ENCODE measurements at places on chromosomes 7 and 10. TPM values are rescaled to one million over a fixed set of nuclear protein-coding genes. Genes with fewer than 3 reads are reported as not detected.
A peak's percentile ranks its signal among the peaks of the same experiment; 100 is the strongest.

Gene AOAH
- not detected for total RNA-seq

- no peaks in the 10 kb centered on the region for H3K36me3 ChIP-seq
- DNase-seq, result no peak
- H3K4me1 ChIP-seq, result peaks cover 21% of the 10 kb centered on the region
- no peak overlapping the region for H3K4me3 ChIP-seq
- H3K27me3 ChIP-seq, result peaks cover 3% of the 10 kb centered on the region
- no peak overlapping the region for H3K27ac ChIP-seq
Observed at GRCh38 chr7:17988858-17989257, 38.8 kb downstream of the PRPS1L1 start.

- no peak for DNase-seq
- no peaks in the 10 kb centered on the region for H3K27me3 ChIP-seq
- H3K36me3 ChIP-seq, result no peaks in the 10 kb centered on the region
- peak overlapping the region; percentile 96 for H3K27ac ChIP-seq
Observed at GRCh38 chr7:143458681-143459080, 15.4 kb downstream of the TAS2R60 start.

Gene GPRIN2
- not detected for total RNA-seq

- H3K4me1 ChIP-seq, result no peaks in the 10 kb centered on the region
- H3K36me3 ChIP-seq, result no peaks in the 10 kb centered on the region
- H3K27ac ChIP-seq, result no peak overlapping the region
- no peaks in the 10 kb centered on the region for H3K27me3 ChIP-seq
Observed at GRCh38 chr10:2121929-2122328, 384.6 kb upstream of the ADARB2 start.

- no peak overlapping the region for H3K4me3 ChIP-seq
- H3K36me3 ChIP-seq, result peaks cover 5% of the 10 kb centered on the region
- DNase-seq, result peak; percentile 38
Observed at GRCh38 chr10:96840841-96841518, 8.9 kb downstream of the LCOR start.

GRCh38 chr10:123841115-123841514 lies 50.5 kb downstream of the CPXM2 start:
- no peak for DNase-seq
- H3K27ac ChIP-seq, result no peak overlapping the region
- H3K27me3 ChIP-seq, result peaks cover 8% of the 10 kb centered on the region
- peaks cover 8% of the 10 kb centered on the region for H3K36me3 ChIP-seq

DNA sequence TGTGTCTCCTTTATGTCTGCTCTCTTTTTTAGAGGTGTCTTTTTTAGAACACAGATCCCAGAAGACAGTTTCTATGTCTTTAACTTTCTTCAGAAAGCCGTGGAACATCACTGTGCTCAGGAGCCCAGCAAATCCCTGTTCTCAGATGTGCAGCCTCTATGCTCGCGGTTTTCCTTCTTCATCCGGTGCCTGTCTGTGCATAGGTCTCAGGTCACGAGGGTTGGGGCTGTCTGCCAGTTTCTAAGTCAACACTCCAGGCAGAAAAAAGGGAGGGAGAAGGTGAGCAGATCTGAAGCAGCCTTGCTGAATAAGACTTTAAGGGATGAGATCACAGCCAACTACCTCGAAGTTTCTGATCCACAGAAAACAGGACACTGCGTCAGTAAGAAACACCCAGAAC lies 68.5 kb downstream of the CRTAC1 start:
- no peaks in the 10 kb centered on the region for H3K4me1 ChIP-seq
- H3K4me3 ChIP-seq, result no peak overlapping the region
- no peak for DNase-seq
- no peaks in the 10 kb centered on the region for H3K36me3 ChIP-seq
- H3K27ac ChIP-seq, result no peak overlapping the region

DNA sequence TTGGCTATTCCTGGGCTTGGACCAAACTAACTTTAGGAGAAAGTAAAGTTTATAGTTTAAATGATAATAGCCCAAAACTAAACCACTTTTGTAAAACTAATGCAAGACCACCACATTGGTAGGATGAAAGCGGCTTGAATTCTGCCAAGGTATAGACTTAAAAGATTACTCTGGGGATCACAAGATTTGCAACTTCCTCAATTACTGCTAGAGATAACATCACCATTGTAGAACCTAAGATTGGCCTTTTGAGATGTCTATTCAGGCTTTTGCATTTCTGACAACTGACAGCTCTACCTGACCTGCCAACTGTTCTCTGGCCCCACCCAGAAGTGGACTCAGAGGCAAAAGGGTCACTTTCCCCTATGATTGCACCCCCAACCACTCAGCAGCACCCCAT lies 162.4 kb downstream of the TNS3 start:
- no peak for DNase-seq
- H3K27me3 ChIP-seq, result peaks cover 7% of the 10 kb centered on the region

Gene ITPRIP
- total RNA-seq, result 20.6 TPM

DNA sequence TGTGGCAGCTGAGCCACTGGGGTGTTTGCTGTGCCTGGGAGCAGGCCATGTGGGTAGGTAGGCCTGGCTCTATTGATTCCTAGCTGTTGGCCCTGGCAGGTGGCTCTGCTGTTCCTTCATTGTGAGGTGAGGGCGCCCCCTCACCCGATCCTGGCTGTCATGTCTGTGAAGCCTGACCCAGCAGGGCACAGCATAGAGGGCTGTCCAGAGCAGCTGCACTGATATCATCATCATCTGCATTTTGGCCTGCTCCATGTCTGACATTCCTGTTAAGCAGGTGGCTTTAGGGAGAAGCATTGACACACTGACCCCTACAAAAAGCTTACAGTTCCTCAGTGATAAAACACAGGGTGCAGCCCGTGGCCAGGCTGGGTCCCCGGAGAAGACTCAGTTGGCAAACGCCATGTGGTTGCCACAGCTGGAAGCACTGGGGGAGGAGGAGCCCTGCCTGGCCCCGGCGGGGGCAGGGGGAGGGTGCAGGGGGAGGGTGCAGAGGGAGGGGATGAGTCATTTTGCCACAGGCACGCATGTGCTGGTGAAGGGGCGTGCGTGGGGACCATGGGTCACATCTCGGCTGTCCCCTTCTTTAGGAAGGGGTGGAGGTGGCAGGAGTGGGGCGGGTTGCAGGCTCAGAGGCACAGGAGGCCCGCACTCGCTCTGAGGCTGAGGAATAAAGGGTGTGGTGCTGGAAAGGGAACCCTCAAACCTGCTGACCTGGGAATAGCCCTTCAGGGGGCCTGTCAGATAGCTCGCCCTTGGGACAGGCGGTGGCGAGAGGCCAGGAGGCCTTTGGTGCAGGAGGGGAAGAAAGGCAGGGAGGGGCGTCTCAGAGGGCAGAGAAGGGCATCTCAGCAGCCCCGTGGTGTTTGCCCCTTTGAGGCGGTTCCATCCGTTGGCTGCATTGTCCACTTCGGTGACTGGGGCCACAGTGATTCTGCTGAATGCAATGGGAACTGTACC lies 31.6 kb downstream of the IKZF1 start:
- H3K4me1 ChIP-seq, result no peaks in the 10 kb centered on the region
- no peak overlapping the region for H3K27ac ChIP-seq
- H3K4me3 ChIP-seq, result no peak overlapping the region

Gene KNDC1
- not detected for total RNA-seq

Gene CFAP69
- 0.77 TPM for total RNA-seq

Gene CHRM2
- total RNA-seq, result 1.2 TPM

Gene RELN
- 0.24 TPM for total RNA-seq

Gene PKD2L1
- not detected for total RNA-seq

GRCh38 chr7:128962899-128963298 lies 25.2 kb downstream of the IRF5 start:
- DNase-seq, result no peak
- no peak overlapping the region for H3K4me3 ChIP-seq
- H3K4me1 ChIP-seq, result peaks cover 17% of the 10 kb centered on the region
- peaks cover 2% of the 10 kb centered on the region for H3K27me3 ChIP-seq

Gene CTAGE8
- total RNA-seq, result not detected

- DNase-seq, result no peak
- H3K4me3 ChIP-seq, result no peak overlapping the region
- H3K36me3 ChIP-seq, result no peaks in the 10 kb centered on the region
- H3K4me1 ChIP-seq, result no peaks in the 10 kb centered on the region
Observed at GRCh38 chr10:56327118-56327517, 33.9 kb downstream of the ZWINT start.

- H3K27ac ChIP-seq, result no peak overlapping the region
- H3K36me3 ChIP-seq, result no peaks in the 10 kb centered on the region
- H3K27me3 ChIP-seq, result peaks cover 8% of the 10 kb centered on the region
- DNase-seq, result no peak
- peaks cover 22% of the 10 kb centered on the region for H3K4me1 ChIP-seq
- H3K4me3 ChIP-seq, result no peak overlapping the region
Observed at GRCh38 chr7:73858807-73859206, 2.2 kb upstream of the TMEM270 start.

DNA sequence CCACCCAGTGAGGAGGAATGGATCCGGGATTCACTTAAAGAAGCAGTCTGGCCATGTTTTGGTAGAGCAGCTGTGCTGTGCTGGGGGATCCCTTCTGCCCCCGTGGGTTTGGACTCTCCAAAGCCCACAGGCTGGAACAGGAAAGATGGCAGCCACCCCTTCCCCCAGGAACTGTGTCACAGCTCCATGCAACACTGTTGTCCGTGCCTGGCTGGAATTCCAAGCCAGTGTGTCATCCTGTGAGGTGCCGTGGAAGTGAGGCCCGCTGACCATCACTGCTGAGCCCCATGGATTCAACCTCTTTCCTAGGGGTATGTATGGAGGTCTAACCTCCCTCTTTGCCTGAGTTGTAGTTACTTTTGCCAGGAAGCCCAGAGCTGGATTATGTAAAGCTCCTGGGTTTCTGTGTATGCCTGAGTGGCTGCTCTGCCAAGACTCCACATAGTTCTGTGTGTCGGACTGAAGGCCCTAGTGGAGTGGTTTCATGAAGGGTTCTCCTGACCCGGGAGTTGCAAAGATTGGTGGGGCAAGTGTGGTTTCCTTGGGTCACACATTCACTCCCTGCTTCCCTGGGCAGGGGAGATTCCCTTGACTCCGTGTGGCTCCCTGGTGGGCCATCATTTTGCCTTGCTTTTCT lies 35.1 kb upstream of the PCGF5 start:
- H3K27ac ChIP-seq, result peak overlapping the region; percentile 94
- peak overlapping the region; percentile 66 for H3K4me3 ChIP-seq
- DNase-seq, result peak; percentile 75
- H3K4me1 ChIP-seq, result peaks cover 41% of the 10 kb centered on the region
- H3K36me3 ChIP-seq, result peaks cover 8% of the 10 kb centered on the region
- H3K27me3 ChIP-seq, result no peaks in the 10 kb centered on the region

DNA sequence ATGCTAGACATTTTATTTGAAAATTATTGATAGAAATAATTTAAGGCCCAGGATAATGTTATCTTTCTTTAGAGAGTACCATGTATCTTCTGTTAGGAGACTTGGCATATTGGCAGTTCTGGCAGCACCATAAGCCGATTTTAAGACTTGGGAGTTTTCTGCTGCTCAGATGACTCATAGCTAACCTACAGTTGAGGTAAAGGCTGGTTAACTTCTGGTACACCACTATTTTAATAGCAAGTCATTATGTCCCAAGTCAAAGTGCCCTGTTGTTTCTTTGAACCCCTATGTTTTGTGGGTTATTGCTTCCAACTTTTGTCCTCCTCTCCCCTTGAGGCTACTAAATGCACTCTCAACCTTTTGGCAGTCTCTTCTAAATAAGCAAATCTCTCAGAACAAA lies 25.2 kb downstream of the ATRNL1 start:
- no peak overlapping the region for H3K4me3 ChIP-seq
- no peaks in the 10 kb centered on the region for H3K27me3 ChIP-seq
- no peak for DNase-seq
- no peaks in the 10 kb centered on the region for H3K4me1 ChIP-seq
- no peak overlapping the region for H3K27ac ChIP-seq
- H3K36me3 ChIP-seq, result no peaks in the 10 kb centered on the region

DNA sequence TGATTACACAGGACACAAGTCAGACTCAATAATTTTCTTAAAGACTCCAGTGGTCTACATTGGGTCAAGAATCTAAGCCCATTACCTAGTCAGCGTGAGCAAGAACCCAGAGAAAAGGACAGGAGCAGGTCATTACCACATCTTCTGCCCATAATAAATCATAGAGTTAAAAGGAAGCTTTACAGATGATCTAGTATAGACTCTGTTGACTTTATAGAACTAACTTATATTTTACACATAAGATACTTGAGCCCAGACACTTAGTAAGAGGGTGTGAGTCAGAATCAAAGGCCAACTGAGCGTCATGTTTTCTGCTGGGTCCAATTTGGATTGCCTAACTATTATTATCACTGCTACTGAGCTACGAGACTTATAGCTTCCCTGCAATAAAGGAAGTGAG lies 206.1 kb upstream of the NPSR1 start:
- no peak overlapping the region for H3K4me3 ChIP-seq
- no peak overlapping the region for H3K27ac ChIP-seq
- no peaks in the 10 kb centered on the region for H3K27me3 ChIP-seq
- peaks cover 25% of the 10 kb centered on the region for H3K4me1 ChIP-seq
- H3K36me3 ChIP-seq, result no peaks in the 10 kb centered on the region
- DNase-seq, result peak; percentile 18

GRCh38 chr7:130180571-130181262 lies 24.5 kb downstream of the TMEM209 start:
- H3K27ac ChIP-seq, result peak overlapping the region; percentile 35
- H3K4me3 ChIP-seq, result no peak overlapping the region
- H3K4me1 ChIP-seq, result peaks cover 10% of the 10 kb centered on the region
- peaks cover 11% of the 10 kb centered on the region for H3K36me3 ChIP-seq

GRCh38 chr10:122234416-122234815 lies 36.7 kb upstream of the BTBD16 start:
- H3K27ac ChIP-seq, result no peak overlapping the region
- H3K4me1 ChIP-seq, result no peaks in the 10 kb centered on the region
- H3K36me3 ChIP-seq, result peaks cover 14% of the 10 kb centered on the region
- no peak overlapping the region for H3K4me3 ChIP-seq

GRCh38 chr7:44969049-44969700 lies 9.6 kb downstream of the MYO1G start:
- peaks cover 2% of the 10 kb centered on the region for H3K27me3 ChIP-seq
- H3K27ac ChIP-seq, result no peak overlapping the region
- H3K4me3 ChIP-seq, result no peak overlapping the region
- no peak for DNase-seq
- H3K36me3 ChIP-seq, result no peaks in the 10 kb centered on the region

GRCh38 chr7:17807242-17807641 lies 133.1 kb downstream of the SNX13 start:
- H3K27me3 ChIP-seq, result peaks cover 2% of the 10 kb centered on the region
- no peaks in the 10 kb centered on the region for H3K4me1 ChIP-seq
- H3K27ac ChIP-seq, result no peak overlapping the region
- DNase-seq, result no peak
- H3K36me3 ChIP-seq, result peaks cover 39% of the 10 kb centered on the region

- H3K4me1 ChIP-seq, result no peaks in the 10 kb centered on the region
- H3K27ac ChIP-seq, result no peak overlapping the region
- peaks cover 26% of the 10 kb centered on the region for H3K27me3 ChIP-seq
- no peak for DNase-seq
Observed at GRCh38 chr7:5117095-5117970, 71.7 kb downstream of the RBAK start.

DNA sequence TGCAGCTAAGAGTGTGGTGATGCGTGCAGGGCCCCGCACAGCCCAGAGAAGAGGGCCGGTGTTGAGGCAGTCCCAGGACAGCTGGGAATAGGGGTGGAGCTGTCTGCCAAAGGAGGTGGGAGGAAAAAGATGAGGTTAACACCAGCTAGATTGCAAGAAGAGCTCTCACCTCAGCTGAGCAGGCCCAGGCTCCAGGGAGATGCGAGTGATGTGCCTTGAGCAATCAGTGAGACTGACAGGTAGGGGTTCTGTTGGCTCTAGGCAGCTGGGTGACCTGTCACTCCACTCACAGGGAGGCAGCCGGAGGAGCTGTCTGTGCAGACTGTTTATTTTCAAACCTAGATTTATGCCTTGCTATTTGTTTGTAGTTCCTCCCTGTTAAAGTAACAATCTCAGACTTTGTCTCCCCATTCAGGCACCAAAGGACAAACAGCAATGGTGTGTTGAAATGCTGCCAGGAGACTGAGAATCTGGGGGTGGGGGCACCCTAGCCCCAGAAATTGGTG lies 205.1 kb upstream of the CXCL12 start:
- no peak for DNase-seq
- no peak overlapping the region for H3K27ac ChIP-seq
- H3K4me3 ChIP-seq, result no peak overlapping the region
- H3K27me3 ChIP-seq, result peaks cover 2% of the 10 kb centered on the region
- H3K36me3 ChIP-seq, result no peaks in the 10 kb centered on the region
- H3K4me1 ChIP-seq, result peaks cover 7% of the 10 kb centered on the region

Measured in HFFc6 (cell line).